ENCODE measurements at places on chromosomes 2 and 18.

DNA sequence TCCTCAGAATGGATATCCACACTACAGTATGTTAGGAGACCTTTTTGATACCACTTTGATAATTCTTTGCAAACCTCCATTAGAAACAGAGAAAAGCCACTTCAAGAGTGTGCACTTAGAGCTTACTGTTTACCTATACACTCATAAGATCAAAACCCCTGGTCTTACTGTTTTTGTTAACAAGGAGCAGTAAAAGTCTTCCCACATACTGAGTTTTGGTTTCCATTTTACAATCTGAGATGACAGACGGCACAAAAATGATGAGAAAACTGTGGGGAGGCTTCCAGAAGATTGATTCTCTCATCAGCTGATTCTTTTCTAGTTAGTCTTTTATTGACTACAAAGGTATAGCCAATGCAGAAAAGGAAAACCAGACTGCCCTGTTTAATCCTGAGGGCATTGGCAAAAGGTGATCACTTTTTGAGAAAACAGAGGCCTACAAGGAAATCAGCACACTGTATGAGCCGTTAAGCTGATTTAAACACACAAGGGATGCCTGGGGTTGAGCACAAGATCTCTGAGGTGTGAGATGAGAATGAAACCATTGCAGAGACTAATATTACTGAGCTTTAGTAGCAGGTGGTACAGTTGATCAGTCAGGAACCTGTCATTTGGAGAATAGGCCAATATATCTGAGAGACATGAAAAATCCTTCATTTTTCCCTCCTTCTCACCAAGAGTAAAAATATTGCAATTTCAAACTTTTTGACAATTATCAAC is 368.6 kb downstream of the GRB14 start:
- no peak for DNase-seq

DNA sequence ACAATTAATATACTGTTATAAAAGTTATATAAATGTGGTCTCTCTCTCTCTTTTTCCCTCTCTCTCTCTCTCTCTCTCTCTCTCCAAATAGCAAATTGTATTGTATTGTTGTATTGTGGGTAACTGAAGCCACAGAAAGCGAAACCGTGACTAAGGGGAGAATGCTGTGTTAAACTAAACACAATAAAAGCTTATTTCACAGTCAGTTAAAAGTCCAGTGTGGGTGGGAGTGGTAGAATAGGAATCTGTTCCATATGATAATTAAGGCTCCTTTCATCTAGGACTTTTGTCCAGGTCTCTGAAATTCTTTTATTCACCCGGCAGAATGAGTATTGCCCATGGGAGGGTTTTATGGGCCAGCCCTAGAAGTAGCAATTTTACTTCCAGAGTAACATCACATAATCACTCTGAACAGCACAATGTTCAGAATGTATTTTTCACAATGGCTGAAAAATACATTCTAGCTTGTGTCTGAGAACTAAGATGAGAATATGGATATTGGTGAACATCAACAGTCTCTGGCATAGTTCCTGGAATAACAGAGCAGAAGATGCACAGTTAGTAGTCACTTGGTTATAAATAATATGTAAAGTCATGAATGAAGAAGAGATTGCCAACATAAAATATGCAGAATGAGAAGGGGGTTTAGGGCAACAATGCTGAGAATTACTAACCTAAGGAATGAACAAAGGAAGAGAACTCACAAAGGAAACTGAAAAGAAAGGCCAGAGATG is 399.1 kb downstream of the PLCL1 start:
- no peak for DNase-seq

- DNase-seq: no peak
Measured at GRCh38 chr2:151983221-151983620, 115.6 kb downstream of the CACNB4 start.

DNA sequence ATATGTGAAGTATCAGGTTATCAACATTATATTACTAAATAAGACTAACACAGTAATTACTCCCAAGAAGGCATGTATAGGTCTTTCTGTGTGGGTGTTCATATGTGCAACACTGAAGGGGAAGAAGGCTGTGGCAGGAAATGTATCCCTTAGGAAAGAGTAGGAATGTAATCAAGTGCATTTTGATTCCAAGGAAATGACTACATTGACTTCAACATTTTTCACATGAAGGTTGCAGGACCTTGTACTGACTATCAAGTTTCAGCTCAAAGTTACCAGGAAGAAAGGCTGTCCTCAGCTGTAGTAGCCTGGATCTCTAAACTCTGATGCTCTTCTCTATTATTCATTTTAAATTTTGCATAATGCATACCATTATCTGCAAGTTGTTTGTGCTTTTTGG is 680.8 kb downstream of the NYAP2 start:
- DNase-seq: no peak

All from T-helper 1 cell (primary cell).